NCI-H446 (cell line): ENCODE measurements at places on chromosomes 2 and 18.

- no peak for DNase-seq
Observed at GRCh38 chr2:218813771-218814460, 17.7 kb downstream of the PRKAG3 start.

- no peak for DNase-seq
Observed at GRCh38 chr2:102686479-102687439, 67.4 kb downstream of the SLC9A2 start.

DNA sequence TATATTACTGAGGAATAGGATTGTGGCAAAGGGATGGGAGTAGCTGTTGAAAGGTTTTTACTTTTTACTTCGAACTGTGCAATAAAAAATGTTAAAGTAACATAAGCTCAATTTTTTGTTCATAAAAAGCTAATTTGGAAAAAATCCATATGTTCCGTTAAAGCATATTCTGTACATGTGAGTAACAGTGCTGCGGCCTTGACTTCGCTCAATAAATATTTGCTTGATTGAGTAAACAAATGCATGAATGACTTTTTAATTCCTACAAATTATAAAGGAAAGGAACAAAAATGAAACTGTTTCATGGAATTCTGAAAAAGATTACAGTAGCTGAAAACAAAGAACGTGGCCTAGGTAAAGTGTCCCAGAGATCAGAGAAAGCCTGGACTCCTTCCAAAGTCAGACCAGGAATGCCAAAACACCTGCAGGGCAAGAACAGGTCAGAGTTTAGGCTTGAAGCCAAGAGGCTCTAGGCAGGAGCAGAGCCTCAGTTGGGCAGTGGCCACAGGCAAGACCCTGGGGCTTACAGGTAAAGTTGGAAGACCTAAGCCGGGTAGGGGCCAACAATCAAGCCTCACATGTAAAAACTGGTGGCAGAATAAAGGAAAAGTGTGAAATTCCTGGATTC is 44.3 kb upstream of the FIGN start:
- no peak for DNase-seq

DNA sequence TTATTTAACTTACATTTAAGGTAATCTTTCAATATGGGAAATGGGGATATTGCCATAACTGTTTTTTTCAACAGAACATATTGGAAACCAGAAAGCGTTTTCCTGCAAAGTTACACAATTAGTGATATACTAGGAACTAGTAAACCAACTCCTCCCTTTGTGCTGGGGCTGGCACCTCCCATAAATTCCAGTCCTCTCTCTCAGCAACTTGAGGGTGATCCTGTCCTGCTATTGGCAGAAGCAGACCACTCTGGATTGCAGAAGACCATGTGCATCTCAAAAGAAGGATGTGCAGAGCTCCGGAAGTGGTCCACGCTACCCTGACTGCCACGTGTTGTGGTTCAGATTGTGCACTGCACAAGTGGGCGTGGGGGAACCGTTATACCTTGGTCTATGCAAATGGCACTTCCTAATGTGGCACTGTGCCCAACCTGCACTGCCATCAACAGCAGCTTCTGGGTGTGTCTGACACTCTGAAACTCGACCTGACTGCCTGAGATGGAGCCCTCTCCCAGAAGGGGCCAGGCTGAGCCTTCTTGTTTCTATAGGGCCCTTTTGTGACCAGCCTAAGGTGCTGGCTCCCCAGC is 219.2 kb downstream of the ZNF516 start:
- DNase-seq: no peak

DNA sequence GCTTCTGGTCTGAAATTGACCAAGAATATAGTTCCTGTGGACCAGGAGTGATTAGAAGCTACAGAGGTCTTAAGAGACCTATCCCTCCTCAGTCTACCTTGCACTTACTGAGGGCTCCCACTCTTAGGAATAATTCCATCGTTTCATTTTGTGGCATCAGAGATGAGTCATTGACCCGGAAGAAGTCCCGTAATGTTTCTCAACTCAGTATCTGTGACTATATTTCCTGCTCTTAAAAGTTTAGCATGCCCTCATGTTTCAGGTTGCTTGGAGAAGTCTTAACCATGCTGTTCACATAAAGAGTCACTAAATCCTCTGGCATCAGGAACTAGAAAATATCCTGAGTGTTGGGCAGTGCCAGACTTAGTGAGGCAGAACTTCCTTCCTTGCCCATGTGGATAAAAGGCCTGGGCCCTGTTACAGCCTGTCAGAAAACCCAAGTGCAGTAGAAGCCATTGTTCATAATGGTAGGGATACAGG is at the start of gene IL36A:
Gene IL36A (plus strand): TSS at position 430 of the 480 bp plus-strand sequence. CDS start 413 bp downstream, outside the sequence.
- DNase-seq: no peak

DNA sequence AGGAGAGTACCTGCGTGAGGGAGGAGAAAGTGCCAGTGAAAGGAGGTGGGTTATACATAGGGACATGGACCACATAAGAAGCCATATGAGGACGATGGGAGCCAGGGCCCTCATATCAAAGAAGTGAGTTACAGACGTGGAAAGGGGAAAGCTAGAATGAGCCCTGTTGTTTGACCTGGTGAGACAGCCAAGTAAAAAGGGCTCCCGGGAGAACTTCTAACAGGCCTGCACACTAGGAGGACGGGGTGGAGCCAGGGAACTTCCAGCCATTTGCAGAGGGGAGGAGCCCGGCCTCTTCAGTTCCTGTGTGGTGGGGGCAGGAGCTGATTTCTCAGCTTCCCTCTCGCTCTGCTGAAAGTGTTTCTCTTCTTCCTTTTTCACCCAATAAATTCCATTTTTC is 84.1 kb upstream of the SLC66A3 start:
- no peak for DNase-seq

GRCh38 chr2:97774425-97774824 is 61.0 kb downstream of the ZAP70 start:
- no peak for DNase-seq

DNA sequence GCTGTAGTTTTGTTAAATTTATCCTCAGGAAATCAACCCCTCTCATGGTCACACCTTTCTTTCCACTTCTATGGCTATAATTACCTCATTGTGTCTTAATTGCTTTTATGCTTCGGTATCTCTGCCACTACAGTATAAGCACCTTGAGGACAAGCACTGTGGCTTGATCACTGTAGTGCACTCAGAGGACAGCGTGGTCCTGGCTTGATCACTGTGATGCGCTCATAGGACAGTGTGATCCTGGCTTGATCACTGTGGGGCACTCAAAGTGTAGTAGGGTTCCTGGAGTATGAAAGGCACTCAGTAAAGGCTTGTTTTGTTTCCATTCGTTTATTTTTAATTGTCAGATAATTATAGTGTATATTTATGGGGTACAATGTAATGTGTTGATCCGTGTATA is 44.2 kb downstream of the DTNA start:
- DNase-seq: no peak

- no peak for DNase-seq
Observed at GRCh38 chr2:66867063-66867441, 432.1 kb downstream of the MEIS1 start.

- no peak for DNase-seq
Observed at GRCh38 chr2:215967590-215968378, 45.6 kb downstream of the MREG start.

DNA sequence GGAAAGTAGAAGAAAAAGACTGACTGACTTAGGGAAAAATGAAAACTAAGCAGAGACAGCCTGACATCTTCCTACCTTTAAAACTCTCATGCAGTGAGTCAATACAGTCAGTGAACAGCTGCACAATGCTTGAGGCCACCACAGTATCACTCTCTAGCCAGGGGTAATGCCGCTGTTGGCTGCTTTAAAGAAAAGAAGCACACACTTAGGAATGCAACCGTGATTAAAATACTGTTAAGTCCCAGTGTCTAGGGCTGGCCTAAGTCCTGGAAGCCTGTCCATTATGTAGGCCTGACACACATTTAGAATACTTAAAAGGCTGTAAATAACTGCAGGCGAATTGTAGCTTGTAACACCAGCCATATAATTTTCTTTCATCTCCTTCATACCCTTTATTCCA is 50.7 kb downstream of the SIGLEC15 start:
- DNase-seq: no peak

GRCh38 chr18:11991021-11991795 is 9.9 kb downstream of the IMPA2 start:
- DNase-seq: no peak

DNA sequence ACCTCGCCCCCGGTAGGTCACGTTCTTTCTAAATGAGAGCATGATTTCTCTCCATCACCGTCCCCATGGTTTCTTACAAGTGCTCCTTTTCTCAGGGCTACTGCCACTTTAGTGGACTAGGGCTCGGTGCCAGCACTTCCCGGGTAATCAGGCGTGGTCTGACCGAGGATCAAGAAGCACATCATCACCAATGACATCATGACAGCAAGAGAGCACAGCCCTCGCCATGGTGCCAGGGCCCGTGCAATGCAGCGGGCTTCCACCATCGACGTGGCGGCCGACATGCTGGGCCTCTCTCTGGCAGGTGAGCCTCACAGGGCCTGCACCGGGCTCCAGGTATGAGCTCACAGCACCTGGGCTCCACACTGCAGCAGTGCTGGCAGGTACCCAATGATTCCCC is 75.2 kb downstream of the INPP4A start:
- DNase-seq: no peak

- DNase-seq: no peak
Observed at GRCh38 chr2:45293182-45293581, 283.9 kb upstream of the SIX2 start.

GRCh38 chr2:116094196-116094595 is 1651.8 kb downstream of the DPP10 start:
- DNase-seq: no peak

DNA sequence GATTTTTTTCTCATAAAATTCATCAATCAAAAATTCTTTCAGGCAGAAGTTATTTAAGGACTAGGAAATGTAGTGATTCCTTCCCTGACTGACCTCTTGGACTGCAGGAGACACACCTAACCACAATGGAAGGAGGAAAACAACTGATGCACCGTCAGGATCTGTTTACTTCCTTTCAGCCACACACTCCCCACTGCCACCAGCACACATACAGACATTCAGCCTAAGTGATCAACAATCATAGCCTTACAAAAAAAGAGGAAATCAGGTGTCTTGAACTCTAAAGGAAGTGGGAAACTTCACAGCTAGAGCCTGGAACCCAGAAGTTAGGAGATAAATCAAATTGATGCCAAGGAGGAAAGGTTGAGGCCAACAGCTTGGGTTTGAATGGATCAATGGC is 213.5 kb upstream of the ACVR2A start:
- DNase-seq: no peak

- DNase-seq: no peak
Observed at GRCh38 chr2:109486711-109487535, 126.8 kb downstream of the SEPTIN10 start.

GRCh38 chr2:28128281-28128950 is 237.9 kb downstream of the BABAM2 start:
- DNase-seq: no peak

DNA sequence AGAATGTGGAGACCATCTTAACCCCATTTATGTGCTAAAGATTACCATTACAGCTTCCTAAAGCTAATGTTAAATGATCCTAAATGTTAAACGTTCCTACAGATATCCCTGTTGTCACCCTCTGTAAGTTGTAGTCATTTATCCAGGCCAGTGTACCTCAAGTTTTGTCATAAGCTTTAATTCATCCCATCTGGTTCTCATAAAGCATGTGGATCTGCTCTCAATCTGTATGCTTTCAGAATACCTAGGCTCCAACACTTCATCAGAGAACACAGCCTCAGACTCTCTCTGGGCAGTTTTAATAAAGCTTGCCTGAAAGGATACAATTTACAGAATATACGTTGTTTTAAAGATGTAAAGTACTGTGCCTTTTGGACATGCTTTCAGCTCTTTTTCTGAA is 4.2 kb upstream of the CCDC178 start:
- DNase-seq: no peak

DNA sequence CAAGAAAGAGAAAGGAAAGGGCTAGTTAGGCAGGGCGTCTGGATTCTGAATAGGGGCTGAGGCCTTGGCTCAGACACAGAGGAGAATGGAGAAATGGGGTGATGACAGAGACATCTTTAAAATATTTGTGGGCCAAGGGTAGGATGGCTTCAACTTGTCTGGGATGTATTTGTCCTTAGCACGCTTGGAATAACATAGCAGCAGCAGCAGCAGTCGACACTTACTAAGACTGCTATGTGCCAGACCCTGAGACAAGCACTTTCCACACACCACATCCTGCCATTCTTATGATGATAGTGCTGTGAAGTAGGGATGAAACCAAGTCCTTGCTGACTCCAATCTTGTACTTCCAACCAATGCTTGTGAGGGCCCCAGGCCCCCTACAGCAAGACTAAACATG is 2.6 kb downstream of the IL1RL1 start:
- DNase-seq: no peak

DNA sequence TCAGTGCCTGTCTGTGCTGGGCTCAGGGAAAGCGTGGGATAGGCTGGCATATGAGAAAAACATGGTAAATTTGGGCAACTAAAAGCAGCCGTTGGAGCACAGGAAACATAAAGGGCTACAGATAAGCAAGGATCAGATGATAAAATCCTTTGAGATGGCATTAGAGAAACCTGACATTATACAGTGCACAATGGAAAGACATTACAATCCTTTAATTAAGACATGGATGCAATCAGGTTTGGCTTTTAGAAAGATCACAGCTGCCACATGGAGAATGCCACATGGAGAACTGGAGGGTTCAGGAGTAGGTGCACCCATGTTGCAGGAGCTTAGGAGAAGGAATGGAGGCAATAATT is 117.3 kb downstream of the CDC42EP3 start:
- DNase-seq: no peak

DNA sequence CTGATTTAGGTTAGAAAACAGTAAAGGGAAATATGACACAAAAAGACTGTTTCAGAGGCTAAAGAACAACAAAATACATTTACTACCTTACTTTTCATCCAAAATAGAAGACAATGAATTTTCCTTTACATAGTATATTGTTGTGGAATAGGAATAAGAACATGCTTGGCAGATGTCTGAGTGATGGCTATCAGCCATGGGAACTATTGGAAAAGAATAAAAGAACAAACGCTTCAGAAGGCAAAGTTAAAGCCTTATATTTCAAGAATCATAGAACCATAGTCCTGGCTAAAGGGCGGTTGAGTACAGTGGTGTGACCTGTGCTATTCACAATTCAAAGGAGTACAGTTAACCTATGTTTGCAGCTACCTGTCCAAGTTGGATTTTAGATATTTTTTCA is 73.9 kb upstream of the NRXN1 start:
- DNase-seq: no peak

DNA sequence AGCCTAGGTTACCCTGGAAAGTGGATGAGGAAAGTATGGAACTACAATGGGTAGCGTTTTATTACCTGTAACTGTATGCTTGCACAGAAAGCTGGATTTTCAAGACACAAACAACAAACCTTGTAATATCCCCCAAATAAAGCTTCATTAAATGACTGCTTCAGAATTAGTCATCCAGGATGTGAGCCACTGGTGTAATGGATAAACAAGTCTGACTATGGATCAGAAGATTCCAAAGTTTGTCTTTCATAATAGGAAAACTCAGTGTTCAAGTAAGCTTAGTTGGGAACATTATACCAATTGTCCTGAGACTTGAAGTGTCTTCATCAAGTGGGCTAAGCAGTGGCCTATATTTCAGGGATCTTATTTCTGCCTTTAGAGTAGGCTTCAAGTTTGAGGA is 518.8 kb downstream of the LRP1B start:
- DNase-seq: no peak
